Skin of body (tissue), 3 donors: ENCODE measurements at places on chromosomes 5 and 9. TPM values are rescaled to one million over a fixed set of nuclear protein-coding genes. Genes with fewer than 3 reads are reported as not detected.

- no peak for DNase-seq
Observed at GRCh38 chr9:107989099-107989498, 499.5 kb upstream of the KLF4 start.

Gene HEXB
- total RNA-seq, result 63.8 TPM

GRCh38 chr5:81650987-81651386 lies 99.9 kb downstream of the SSBP2 start:
- DNase-seq, result no peak

DNA sequence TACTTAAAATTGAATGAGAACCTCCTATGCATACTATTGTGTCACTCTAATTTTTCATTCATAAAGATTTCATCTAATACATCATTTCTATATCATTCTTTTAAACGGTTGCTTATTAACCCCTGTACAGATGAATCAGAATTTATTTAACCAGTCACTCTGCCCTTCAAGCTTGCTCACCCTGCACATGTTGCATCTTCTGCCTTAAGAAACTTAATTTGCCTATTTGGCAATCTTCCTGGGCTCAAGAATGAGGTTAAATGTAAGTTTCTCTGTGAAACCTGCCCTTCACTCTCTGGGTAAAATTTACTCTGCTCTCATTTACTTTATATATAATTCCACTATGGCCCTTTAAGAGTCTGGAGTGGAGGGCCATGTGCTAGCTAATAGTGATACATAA lies 434.7 kb upstream of the ZNF608 start:
- DNase-seq, result no peak

Gene PLAC8L1
- total RNA-seq, result not detected

Gene PDGFRB
- total RNA-seq, result 90.9 TPM

- DNase-seq, result no peak
Observed at GRCh38 chr5:83899326-83899970, 178.8 kb upstream of the HAPLN1 start.

DNA sequence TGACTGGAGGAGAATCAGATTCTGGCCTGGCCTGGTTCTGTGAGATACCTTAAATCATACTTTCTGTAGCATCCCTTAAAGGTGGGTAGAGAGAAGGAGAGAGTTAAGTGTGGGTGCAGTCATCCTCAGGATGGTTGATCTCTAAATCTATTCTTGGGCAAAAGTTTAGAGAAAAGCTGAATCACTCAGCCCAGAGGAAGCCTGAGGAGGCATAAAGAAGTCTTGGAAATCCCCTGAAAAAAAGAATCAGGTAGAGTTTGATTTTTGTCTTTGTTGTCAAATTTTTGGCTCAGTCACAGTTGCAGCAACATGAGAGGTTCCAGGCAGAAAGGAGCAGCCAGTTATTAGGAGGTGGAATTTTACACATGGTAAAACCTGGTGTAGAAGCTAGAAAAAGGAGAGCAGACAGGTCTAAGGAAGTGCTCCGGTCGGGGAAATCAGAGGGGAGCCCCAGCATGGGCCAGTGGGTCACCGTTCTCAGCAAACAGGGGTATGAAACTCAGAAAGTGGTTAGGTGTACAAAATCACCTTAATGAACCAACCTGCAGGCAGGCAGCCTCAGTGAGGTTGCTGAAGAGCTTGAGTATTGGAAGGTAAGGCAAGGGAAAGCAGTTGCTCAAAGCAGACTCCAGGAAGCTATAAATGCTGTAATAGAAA lies 116.2 kb upstream of the CNTLN start:
- DNase-seq, result no peak
